ENCODE measurements at places on chromosomes 5 and 9.

DNA sequence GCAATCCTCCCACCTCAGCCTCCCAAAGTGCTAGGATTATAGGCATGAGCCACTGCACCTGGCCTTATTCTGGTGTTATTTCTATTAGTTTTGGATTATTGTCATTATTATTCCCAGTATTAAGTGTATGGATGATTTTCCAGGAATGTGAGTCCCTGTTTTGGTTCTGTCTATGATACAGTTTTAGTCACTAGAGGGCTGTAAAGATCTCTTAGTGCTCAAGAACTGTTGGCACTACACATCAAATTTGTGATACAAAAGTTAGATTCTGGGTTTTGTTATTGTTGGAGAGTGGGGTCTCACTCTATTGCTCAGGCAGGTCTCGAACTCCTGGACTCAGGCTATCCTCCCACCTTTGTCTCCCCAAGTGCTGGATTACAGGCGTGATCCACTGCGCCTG is 12.1 kb downstream of the CCL28 start:
- no peak for DNase-seq

DNA sequence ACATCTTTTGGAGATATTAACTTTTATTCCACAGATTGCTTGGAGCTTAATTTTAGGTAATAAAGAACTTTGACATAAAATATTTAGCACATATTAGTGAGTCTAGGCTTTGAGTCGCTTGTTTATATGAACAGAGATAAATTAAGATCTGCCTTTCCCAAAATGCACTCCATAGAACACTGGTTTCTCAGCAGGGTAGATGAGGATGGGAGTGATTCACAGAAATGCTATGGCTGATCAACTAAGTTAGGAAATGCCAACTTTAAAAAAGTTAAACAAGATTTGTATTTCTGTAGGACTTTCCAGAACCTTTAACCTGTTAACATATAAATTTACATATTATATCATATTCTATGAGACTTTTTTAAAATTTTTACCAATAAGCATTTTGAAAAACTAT is 65.2 kb downstream of the STARD4 start:
- no peak for DNase-seq

DNA sequence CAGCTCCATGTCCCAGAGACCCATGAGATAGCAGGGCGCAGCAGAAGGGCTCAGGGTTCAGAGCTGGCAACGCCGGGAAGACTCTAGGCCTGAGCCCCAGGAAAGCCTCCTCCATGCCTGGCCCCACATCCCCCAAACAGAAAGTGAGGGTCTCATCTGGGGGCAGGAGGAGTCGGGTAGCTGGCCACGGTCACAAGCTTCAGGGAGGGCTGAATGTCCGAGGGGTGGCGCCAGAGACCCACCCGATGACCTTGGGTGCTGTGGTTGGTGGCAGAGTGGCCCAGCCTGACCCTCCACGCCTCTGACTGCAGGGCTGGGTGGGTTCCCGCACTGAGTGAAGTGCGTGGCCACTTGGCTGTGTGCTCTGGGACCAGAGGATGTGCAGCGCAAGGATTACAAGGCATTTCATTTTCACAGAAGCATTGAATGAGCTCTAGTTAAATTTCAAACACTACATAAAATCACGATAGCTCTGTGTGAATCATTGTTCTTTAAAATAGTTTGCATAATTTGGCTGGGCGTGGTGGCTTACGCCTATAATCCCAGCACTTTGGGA is 3.0 kb downstream of the C8G start:
- no peak for DNase-seq

DNA sequence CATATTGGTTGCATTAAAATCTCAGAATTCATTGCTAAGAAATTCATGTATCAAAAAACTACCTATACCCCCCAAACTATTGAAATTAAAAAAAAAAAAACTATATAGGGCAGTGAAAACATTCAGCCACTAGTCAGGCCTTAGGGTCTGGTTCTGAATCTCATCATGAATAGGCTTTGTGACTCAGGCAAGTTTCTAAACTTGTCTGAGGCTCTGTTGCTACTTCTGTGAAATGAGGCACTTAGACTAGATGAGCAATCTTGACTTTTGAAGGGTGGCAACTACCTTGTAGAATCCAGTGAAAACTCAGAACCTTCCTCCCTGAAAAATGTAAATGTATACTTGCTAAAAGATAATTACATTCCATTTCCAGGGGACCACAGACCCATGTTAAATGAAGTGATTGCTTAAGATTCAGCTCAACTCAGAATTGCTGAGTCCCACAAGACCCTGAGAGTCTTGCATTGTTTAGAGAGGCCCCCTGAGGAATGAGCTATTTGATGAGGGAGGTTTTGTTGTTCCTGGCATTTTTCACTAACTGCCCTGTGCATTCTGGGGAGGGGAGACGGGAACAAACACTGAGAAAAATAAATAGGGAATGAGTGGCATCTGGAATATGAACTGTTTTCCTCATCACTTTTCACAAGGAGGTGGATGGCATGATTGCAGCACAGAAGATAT is 29.5 kb downstream of the RAI14 start:
- no peak for DNase-seq

- no peak for DNase-seq
Measured at GRCh38 chr5:112649882-112650281, 87.8 kb upstream of the APC start.

- no peak for DNase-seq
Measured at GRCh38 chr5:68382640-68383039, 167.1 kb downstream of the PIK3R1 start.

DNA sequence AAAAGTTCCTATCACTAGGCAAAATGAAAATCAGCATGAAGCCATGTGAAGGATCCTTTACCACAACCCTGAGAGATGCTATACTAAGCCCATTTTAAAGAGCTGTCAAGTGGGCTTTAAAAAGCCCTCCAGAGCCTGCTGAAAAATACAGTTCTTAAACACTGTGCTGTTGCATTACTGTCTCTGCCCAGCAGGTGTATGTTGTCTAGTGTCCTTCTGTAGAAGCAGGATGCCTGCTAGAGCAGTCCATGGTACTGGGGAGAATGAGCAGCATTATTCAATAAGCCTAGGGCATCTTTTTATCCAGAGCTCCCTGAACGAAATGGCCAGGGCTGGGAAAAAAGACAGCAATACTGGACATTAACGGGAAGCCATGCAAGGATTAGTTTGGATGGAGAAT is 126.2 kb upstream of the PLCXD3 start:
- no peak for DNase-seq

GRCh38 chr5:1687301-1687970 is 112.2 kb downstream of the MRPL36 start:
- no peak for DNase-seq

DNA sequence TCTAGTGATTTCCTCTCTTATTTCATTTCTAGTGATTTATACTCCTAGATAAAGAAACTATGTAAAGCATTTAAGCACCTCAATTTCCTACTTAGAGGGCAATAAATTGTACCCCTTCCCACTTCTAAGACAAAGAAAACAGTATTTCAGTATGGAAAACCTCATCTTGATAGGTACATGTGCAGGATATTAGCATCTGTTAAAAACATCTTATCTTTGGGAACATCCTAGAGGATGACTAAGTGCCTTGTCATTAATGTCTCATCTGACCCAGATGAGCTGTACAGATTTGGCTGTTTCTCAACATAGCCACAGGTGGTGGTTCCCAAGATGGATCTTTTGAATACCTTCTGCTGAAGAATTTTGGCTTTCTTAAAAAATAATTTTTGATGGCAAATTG is 5.7 kb downstream of the MEGF10 start:
- no peak for DNase-seq

GRCh38 chr9:114017741-114018715 is 60.1 kb downstream of the AMBP start:
- DNase-seq, result no peak

- no peak for DNase-seq
Measured at GRCh38 chr9:89817151-89817950, 212.5 kb downstream of the GADD45G start.

DNA sequence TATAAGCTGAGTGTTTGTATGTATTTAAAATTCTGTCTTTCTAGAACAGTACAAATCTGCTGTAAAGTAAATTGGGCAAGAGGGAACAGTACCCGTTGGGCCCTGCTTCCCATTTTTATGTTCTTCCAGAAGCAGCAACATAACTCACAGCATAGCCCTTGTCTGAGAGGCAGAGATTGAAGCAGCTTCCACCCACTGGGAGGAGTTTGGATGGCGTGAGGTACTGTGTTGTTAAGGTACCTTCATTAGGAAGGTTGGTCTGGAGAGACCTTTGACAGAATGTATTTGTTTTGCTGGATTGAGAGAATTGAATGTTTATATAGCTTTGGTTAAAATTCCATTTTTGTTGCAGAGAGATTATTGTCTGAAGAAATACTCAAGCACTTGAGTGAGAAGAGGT is 24.8 kb downstream of the RAI14 start:
- no peak for DNase-seq

DNA sequence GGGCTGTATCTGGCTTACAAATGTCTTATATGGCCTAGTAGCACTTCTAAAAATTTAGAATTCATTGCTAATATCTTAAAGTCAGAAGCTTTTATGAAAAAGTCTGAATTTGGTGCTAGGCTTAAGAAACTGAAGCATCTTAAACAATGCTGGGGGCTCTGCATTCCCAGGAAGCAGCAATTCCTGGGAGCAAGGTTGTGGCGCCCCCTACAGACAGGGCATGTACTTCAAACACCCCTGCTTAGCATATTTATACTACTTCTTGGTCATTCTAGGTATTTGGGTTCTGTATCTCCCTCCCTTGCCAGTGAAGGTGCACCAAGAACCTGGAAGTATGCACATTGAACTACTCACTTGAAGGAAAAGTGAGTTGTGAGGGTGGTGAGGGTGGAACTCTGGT is 64.6 kb upstream of the GRIA1 start:
- no peak for DNase-seq

GRCh38 chr9:78590068-78590467 is 293.1 kb downstream of the PSAT1 start:
- no peak for DNase-seq

DNA sequence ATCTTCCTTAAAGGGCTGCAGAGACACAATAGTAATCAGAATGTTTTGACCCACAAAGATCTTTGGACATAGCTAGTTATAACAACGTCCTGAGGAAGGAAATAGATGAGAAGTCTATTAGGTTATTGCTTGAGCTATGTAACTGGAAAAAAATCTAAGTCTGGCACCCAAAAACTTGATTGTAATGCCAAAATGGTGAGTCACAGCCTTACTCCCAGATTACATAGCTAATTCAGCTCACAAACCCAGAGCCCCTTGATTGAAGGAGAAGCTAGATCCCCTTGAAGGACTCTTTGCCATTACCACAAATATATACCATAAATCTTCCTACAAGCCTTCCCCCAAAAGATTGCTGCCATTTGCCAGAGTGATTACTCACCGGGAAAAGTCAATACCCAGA is 341.8 kb upstream of the KIF2A start:
- DNase-seq, result no peak

GRCh38 chr9:110765926-110766325 is 97.3 kb downstream of the MUSK start:
- no peak for DNase-seq

DNA sequence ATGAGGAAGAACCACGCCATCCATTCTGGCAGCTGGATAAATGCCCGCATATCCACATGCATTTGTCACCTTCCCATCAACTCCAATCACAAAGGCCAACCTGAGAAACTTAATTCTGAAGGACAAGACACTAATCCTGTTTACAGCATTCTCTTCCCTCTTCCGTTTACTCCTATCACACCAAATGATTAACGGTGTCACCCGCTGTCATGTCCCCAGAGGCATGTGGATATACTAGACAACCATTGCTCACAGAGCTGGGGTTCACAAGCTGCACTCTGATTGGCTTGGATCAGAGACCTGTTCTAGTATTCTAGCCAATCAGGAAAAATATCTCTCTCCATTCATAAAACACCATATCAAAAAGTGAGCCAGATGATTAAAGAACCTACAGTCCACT is 3.6 kb downstream of the MACROH2A1 start:
- no peak for DNase-seq

DNA sequence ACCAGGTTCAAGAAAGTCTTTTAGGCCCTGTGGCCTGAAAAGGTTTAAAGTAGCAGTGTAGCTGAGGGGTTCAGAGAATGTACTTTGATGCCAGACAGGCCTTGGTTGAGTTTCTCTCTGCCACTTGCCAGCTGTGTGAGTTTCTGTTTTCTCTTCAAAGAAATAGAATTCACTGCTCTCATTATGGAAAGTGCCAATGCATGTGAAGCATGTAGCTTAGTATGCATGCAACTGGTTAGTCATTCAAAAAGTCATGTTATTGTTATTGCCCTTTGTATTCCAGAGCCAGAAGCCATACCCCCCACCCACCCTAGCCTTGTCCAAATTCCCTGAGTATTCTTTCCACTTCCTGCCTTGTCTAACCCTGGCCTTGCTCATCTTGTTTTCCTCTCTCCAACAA is 101.7 kb downstream of the ADRB2 start:
- no peak for DNase-seq

GRCh38 chr5:82635561-82636288 is 357.6 kb upstream of the RPS23 start:
- DNase-seq, result peak; percentile 5

DNA sequence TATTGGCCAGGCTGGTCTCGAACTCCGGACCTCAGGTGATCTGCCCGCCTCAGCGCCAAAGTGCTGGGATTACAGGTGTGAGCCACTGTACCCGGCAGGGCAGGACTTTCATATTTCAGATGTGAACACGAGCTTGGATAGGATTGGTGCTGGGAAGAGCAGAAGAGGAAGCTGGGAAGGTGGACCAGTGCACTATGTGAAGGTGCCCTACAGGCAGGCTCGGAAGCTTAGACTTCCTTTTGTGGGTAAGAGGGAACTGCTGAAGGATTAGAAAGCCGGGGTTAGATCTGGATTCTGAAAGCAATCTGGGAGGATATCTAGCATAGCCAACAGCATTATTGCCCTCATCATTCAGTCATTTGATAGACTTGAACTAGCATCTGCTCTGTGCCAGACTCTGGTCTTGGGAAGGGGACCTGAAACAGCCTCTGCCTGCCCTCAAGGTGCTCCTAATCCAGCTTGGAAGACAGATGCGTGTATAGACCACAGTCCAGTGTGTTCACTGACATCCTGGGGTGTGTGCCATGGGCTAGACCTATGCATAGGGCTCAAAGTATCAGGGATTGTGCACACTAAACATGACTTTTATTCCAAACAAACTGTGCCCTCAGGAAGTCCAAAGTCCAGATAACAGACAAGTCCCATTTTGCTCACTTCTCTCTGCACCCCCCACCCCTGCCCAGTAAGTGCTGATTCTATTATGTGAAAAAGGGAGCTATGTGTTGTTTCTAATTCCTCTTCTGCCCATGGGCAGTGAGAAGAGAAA is 637 bp downstream of the CBY3 start:
- DNase-seq, result no peak

- DNase-seq, result no peak
Measured at GRCh38 chr9:16368237-16369087, 502.0 kb downstream of the BNC2 start.

Data from stimulated activated CD4-positive, alpha-beta T cell treated with anti-CD3 and anti-CD28 coated beads, Interleukin-4, amount 100 ng/mL, for 24 hours (primary cell).